Stimulated activated CD4-positive, alpha-beta T cell treated with anti-CD3 and anti-CD28 coated beads, Interleukin-1b, Interleukin-23, amount 100 ng/mL, for 4 hours (primary cell): ENCODE measurements at places on chromosomes 6 and 20.

- DNase-seq = no peak
These were observed 274.9 kb downstream of the SMOC2 start for GRCh38 chr6:168715643-168716481.

DNA sequence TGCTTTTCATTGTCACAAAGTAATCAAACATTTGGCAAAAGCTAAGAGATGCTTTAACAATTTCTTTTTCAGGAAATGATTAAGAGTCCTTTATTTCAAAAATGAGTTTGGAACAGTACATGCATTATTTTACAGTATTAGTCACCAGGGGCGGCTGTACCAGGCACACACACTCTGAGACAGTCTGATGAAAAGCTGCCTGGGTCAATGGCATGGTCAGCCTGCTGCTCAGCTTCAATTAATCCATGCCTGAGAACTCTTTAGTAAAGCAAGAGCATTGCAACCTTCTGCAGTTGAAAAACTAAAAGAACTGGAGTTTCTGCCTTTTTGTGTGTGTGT, 105.5 kb downstream of the TULP4 start:
- DNase-seq = no peak

DNA sequence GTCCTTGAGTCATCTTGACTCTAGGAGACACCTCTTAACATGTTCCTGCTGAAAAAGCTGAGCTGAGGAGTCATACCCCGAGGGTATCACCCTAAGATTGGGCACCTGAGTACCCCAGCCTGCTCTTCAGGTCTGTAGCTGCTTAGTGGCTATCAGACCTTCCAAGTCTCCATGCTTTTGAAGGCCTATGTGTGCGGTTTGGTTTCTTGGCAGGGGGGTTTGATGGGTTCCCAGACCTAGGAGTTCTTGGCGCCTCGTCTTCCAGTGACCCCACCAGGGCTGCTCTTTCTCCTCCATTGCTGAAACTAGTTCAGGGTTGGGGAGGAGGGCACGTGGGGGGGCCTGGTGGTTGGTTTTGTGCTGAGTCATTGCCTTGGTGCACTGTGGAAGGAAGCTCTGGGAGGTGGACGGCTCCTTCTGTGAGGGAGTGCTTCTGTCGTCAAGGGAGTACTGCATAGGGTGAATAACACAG, 20.1 kb downstream of the IGF2R start:
- DNase-seq = no peak

DNA sequence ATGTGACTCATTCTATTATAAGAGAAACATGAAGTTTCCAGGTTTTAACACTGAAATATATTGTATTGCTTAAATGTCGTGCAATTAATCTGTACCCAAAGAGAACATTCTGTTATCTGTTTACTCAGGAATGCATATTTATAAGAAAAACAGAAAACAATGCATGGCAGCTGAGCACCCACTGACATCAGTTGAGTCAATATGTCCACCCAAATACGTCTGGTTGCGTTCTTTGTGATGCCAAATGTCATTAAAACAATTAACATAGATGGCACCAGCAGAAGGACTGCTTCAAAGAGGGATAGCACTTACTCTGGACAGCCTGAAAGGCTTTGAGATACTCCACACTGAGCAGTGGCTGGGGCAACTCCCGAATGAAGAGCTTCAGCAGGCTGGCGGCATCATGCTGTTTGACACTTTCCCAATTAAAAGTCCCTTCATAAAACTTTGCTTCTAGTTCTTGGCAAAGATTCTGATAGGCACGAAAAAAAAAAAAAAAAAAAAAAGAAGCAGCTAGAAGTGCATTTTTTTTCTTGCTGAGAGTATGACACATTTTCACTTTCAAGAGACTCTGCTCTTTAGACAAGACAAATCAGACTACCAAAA, 102.3 kb downstream of the ARHGAP18 start:
- DNase-seq = no peak

- no peak for DNase-seq
These were observed 29.3 kb upstream of the TBC1D7 start for GRCh38 chr6:13357551-13358075.

DNA sequence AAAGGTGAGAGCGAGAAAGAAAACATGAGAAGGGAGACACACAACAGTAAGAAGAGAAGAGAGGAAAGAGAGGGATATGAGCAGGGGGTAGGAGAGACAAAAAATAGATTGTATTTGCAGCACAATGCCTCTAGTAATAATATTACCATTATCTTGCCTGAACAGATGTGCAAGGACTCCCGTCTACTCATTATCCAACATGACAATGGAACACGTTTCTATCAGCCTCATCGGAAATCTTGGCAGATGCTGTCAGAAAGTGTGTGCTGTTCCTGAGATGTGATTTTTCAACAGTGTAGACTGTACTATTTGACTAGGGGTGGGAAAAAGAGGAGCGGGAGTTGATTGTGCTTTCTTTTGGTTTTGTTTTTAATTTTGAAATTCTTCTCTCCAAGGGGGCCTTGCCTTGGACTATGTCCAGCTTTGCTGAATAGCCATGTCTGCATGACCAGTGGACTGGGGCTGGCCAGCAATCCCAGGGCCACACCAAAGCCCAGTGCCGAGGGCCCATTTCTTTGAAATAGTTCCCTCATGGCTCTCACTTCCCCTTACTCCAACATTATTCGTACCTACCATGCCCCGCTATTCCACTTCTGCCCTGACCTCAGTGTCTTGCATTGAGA, 11.3 kb upstream of the TRAM2 start:
- DNase-seq = no peak

- no peak for DNase-seq
These were observed 31.8 kb downstream of the TREML1 start for GRCh38 chr6:41122373-41122772.

DNA sequence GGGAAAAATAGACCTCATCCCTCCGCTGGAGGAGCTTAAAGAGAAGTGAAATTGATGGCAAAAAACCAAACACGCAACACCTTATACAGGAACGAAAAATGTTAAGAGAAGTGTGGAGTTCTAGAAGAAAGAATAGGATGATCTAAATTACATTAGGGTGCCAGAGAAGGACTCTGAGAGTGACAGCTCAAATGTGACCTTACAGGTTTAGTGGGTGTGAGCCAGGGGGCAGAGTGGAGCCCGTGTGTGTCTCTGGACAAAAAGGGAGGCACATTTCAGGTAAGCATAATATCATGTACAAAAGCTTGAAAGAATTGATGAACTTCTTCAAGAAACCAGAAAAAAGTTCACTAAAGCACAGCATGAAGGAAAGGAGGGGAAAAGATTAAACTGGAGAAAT, 20.8 kb downstream of the HLA-DRA start:
- no peak for DNase-seq
